A549 (cell line): ENCODE measurements at places on chromosomes 2 and 18.

- DNase-seq: no peak
These were observed 105.4 kb downstream of the INHBB start for GRCh38 chr2:120451334-120451733.

DNA sequence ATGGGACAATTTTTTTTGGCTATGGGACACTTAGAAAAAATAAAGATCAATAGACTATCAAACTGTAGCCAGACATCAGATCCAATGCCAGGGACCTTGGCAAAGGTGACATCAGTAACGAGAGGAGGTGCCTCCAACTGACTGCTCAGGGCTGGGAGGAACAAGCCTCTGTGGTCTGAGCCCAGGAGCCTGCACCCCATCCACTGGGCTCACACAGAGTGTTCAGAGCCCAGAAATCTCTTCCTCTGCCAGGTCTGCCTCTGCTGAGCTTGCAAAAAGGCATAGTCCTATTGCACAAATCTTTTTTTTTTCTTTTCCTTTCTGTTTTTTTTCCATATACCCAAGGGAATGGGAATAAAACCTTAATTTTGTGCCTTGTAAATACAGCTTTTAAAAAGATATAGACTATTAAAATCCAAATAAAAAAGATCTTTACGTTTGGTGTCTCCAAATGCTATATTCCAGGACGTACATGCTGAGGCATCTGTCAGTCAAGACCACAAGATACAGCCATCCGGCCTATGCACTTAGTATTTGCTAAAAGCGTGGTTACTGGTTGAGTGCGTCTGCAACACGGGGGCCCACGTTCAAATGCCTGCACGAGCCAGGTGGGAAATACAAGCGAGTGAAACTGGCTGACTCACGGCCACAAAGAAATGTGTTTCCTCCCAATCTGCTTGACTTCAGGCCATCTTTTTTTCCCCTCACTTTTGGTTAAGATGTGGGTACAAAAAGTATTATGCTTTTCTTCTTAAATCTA, 7.8 kb upstream of the ARHGAP25 start:
- no peak for DNase-seq

GRCh38 chr2:103419506-103419905, 657.7 kb downstream of the TMEM182 start:
- no peak for DNase-seq

DNA sequence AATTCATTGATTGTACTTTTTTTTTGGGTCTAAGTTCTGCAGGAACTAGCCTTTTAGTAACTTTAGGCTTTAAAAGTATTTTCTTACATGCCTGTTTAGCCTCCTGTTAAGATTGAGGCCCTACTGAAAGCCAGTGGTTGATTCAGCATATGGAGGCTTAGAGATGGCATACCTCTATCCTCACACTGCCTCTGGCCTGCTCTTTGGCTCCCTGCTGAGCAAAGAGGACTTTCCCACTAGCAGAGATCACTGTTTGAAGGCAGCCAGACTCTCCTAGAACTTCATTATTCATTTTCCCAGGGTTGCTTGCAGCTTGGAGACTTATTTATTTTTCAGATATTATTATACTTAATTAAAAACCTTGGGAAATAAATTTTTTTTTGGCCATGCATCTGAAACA, 405.6 kb upstream of the MEX3C start:
- DNase-seq: no peak

- no peak for DNase-seq
These were observed 64.0 kb upstream of the CERS6 start for GRCh38 chr2:168392024-168392423.

DNA sequence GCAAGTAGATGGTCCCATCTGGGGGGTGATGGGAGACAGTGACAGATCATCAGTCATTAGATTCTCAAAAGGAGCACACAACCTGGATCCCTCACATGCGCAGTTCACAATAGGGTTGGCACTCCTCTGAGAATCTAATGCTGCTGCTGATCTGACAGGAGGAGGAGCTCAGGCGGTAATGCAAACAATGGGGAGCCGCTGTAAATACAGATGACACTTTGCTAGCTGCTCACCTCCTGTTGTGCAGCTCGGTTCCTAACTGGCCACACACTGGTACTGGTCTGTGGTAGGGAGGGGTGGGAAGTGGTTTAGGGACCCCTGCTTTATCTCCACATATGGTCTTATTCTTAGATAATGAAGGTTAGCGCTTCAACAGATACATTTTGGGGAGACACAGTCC, 506.6 kb downstream of the PLCL1 start:
- DNase-seq: no peak

DNA sequence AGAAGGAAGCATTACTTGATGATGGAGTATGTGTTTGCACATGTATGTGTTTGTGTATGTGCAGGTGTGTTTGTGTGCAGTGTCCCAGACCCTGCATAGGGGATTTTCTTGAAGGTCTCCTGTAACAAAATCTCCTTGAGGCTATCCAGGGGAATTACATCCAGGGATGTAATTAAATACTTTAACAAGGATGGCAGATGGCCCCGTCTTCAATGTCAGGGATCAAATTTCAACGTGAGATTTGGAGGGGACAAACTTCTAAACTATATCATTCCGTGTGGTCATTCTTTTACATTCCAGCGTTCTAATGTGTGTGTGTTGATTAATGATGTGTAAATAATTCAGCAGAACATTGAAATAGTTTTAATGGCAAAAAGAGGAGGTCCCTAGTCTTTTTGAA, 3.3 kb downstream of the UGT1A9 start:
- DNase-seq: no peak

DNA sequence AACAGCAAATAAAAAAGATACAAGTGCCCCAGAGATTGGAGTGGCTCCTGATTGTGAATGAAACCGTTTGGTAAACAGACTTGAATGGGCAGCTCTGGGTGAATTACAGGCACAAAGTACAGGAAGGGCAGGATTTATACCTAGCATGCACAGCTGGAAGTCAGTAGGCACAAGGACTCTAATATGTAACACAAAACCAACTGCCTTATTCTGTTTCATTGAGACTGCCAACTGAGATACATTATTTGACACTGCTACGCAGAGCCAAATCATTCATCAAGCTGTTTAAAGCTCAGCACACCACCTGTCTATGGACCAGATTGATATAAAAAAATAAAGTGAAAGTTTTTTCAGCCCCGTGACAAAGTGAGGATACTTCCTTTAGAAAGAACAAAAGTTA, 541.2 kb downstream of the NUP35 start:
- DNase-seq: no peak

DNA sequence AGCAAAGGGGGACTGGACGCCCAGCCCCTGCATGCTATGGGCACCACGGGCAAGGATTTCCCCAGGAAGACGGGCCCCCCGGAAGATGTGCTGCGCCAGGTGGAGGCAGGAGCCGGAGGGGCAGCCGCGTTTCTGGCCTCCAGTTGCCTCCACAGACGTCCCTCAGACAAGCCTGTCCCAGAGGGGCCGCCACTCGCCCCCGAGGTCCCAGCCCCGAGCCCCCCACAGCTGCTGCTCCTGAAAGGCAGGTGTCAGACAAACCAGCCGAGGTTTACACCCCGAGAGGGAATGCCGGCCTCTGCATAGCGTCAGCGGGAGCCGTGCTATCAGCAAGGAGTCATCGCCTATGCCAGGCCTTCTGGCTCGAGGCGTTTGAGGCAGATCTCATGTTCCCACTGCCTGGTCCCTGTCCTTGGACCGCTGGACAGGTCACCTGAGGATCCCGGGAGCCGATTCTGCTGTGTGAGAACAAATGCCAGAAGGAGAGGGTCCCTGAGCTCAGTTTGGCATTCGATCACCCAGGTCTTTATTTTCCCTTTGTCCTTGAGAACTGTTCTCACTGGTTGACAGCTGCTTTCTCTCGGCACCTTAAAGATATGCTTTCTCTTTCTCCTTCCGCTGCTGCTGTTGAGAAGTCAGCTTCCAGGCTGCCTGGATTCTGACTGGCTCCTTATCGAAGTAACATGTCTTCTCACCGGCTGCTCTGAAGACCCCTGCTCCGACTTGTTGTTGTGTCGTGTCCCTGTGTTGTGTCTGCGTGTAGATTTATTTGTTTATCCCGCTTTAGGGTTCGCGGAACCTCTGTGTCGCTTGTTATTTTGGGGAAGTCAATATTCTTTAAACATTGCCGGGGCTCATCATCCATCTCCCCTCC, 20.6 kb downstream of the CROCC2 start:
- DNase-seq: no peak

- DNase-seq: no peak
These were observed 141.2 kb upstream of the TACR1 start for GRCh38 chr2:75340560-75340959.

GRCh38 chr2:230751062-230751461, 38.4 kb downstream of the CAB39 start:
- DNase-seq: no peak

DNA sequence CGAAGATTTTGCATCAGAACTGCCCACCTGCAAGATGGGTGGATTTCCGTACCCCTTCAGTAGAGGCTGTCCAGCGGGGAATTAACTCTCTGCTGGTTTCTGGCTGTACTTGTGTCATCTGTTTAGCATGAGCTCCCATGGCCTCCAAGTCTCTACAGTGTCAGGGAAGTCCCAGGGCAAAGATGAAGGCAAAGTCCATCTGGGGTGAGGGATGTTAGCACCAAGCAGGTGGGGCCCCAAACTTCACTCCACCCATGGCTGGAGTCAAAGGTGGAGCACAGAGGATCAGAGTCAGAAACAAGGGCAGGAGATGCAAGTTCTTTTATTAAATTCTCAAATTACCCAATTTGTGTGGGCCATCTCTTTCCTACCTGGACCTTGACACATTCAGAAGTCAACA, 78.0 kb downstream of the TNFRSF11A start:
- no peak for DNase-seq

GRCh38 chr2:26238311-26238958, 6.0 kb downstream of the HADHA start:
- DNase-seq: no peak

DNA sequence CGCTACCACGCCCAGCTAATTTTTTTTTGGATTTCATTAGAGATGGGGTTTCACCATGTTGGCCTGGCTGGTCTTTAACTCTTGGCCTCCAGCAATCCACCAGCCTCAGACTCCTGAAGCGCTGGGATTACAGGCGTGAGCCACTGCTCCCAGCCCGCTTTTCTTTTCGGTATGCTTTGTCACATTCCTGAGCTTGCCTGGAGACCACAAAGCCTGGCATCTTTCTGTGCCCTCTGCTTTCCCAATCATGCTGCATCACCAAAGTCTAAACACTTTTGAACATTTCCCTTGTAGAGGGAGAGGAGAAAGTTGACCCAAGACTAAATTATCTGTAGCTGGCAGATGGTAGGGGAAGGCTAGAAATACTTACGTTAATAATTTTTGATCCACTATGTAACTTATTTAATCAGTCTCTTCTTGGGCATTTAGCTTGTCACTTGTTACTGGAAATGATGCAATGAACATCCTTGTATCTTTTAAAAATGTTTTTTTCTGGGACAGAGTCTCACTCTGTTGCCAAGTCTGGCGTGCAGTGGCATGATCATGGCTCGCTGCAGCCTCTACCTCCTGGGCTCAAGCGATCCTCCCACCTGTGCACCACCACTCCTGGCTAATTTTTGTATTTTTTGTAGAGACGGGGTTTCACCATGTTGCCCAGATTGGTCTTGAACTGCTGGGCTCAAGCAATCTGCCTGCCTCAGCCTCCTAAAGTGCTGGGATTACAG, 2.7 kb upstream of the NPC1 start:
- no peak for DNase-seq

DNA sequence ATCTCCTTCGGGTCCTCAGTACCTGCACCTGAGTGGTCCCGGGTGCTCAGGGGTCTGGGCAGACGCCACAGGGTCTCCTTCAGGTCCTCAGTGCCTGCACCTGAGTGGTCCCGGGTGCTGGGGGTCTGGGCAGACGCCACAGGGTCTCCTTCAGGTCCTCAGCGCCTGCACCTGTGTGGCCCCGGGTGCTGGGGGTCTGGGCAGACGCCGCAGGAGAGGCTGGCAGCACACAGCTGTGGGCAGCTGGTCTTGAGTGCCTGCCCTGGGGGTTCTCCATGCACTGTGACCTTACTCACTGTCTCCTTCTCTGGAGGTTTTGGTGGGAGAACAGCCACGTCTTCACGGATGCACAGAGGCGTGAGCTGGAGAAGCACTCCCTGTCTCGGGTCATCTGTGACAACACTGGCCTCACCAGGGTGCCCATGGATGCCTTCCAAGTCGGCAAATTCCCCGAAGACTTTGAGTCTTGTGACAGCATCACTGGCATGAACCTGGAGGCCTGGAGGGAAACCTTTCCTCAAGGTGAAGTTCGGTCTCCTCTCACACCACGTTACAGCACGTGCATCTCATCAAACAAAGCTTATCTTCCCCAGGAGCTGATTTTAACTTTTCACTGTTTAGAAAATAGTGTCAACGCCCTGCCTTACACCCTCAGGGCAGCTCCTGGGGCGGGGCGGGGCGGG, 82.6 kb downstream of the TPO start:
- no peak for DNase-seq

- DNase-seq: no peak
These were observed 20.8 kb downstream of the TFCP2L1 start for GRCh38 chr2:121263996-121264715.

GRCh38 chr2:107728586-107728985, 98.1 kb upstream of the RGPD4 start:
- no peak for DNase-seq

DNA sequence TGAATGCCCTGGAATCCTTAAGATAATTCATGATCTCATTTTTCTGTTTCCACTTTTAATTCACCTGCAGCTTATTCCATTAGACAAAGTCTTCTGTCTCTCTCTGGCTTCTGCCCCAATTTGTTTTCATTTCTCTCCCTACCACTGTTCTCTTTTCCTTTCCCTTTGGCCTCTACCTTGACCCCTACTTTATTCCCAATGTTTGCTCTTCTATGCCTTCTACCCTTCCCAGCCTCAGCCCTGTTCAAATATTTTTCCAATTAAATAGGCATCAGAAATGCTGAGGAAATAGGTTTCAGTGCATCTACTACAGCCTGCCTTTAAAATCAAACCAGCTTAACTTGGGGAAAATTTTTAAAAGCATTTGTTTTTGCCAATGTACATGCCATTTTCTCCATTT, 443.7 kb upstream of the CWC22 start:
- DNase-seq: no peak

GRCh38 chr2:238713198-238713826, 134.6 kb upstream of the TWIST2 start:
- no peak for DNase-seq

DNA sequence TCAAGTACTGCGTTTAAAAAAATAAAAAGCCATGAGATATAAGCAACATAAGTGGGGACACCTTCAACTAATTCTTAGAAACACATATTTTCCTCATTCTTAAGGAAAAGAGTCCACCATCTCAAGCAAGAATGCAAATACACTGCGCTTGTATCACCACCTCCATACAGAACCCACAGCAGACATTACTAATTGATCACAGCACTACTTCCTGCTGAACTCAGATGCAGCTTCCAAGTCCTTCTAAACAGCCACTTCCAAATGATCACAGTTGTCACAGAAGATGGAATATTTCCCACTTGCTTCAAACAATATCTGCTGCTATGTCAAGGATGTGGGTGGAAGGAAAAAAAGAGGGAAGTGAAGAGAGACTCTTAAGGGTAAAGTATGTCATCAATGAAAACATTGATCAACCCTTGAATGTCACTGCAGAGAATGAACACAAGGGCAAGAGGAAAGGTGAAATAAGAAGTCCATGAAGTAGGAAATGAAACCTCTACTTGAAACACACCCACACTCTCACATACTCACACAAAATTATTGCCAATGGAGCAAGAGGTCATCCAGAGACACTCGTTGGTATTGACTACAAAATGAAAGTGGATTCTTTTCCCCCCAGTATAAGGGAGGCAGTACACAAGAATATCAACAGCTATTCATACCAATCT, 22.1 kb downstream of the TGFA start:
- DNase-seq: no peak

- DNase-seq: no peak
These were observed 47.2 kb downstream of the SLC14A2 start for GRCh38 chr18:45662468-45662867.

- DNase-seq: no peak
These were observed 3.9 kb downstream of the INPP5D start for GRCh38 chr2:233063976-233064411.
